ENCODE measurements at places on chromosomes 2 and 18.

- peak; percentile 52 for DNase-seq
These were observed 14.3 kb upstream of the STAM2 start for GRCh38 chr2:152189622-152190495.

DNA sequence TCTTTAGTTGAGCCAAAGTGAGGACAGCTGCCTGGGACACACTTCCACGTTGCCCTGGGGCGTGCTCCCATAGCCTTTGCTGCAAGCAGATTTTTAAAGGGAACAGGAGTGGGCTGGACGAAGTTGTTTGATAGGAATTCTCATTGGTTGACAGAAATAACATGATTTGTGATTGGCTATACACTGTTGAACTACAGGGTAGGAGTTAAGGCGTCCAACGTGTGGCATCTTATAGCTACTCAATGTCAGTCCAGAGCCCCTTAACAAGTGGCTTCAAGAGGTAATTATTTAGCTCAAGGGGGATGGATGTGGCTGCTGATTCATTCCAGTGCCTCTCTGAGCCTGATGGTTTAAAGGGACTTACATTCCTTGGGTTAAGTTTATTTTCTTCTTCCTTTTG is 65.5 kb downstream of the ACAA2 start:
- DNase-seq, result no peak

GRCh38 chr2:120626566-120626965 is 109.1 kb upstream of the GLI2 start:
- no peak for DNase-seq

DNA sequence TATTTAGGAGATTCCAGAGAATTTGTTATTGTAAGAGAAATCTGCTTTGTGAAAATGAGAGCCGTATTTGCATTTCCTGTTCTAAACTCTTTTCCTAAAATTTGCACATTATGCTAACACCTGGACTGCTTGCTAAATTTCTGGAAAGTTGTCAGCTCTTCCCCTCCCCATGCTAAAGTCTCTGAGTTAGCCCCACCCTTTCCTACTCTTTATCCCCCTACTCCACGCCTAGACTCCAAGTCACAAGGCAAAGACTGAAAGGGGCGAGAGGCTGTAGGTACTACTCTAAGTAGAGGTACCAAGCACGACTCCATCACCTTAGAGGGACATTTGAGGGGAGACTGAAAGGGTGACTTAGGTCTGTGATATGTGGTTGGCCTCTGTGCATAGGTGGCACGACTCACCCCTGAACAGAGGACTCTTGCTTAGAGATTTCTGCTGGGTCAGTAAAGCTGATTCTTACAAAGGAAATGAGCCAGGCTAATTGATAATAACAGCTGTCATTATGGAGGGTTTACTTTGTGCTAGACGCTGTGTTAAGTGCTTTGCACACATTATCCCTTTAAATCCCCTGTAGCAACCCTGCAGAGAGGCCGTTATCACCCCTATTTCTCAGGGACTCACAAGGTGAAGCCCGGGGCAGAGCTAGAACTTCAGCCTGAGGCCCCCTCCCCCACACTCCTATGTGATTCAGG is 373.5 kb downstream of the EN1 start:
- DNase-seq, result no peak

GRCh38 chr2:226716126-226716525 is 83.5 kb downstream of the IRS1 start:
- no peak for DNase-seq

GRCh38 chr2:16464641-16465040 is 201.0 kb downstream of the CYRIA start:
- DNase-seq, result no peak

GRCh38 chr18:48896875-48897511 is 53.8 kb downstream of the SMAD7 start:
- DNase-seq, result peak; percentile 28

GRCh38 chr2:204177977-204178522 is 241.5 kb downstream of the ICOS start:
- peak; percentile 11 for DNase-seq

DNA sequence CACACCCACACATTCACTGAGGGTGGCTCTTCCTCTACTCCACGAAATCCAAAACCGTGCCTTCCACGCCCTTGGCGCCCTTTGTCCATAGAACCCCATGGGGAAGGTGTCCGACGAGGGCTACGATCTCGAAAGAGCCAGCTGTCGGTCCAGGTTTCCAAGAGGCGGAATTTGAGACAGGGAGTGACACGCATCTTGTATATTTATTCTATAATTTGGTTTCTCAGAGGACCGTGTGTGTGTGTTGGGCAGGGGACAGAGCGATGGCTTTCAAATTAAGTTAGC is 726 bp downstream of the C2orf69 start:
- DNase-seq, result no peak

GRCh38 chr2:64842030-64842429 is 147.2 kb upstream of the SLC1A4 start:
- no peak for DNase-seq

- DNase-seq, result no peak
These were observed 200.6 kb upstream of the RBMS1 start for GRCh38 chr2:160694221-160694620.

- peak; percentile 73 for DNase-seq
These were observed 635 bp upstream of the ADRA2B start for GRCh38 chr2:96116879-96117533.

DNA sequence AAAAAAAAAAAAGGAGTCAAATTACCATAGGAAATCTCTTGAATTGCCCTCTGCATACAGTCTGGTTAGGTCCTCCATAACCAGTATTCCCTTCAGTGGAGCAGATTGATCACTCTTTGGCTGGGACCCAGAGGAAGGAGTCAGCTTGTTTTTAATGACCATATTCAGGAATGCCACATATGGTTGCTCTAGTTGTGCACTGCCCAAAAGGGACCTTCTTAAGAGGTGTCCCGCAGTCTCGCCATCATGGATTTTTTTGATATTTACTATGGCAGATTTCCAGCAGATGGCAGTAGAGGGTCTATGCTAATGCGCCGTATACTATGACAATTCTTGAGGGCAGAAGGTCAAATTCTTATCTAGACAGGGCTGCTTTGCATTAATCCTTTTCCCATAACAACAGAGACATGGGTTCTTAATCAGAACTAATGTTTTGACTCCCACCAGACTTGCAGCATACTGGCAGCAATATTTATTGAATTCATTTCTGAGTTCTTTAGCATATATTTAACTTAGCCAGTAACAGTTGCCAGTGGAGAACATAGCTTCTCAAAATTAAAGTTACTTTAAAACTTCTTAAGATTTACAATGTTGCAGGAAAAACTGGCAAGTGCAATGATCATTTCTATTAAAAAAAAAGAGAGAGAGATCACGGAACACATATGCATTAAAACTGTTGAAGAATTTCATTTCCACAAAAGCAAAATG is 31.8 kb upstream of the INPP4A start:
- DNase-seq, result peak; percentile 78

GRCh38 chr2:129864719-129865118 is 114.7 kb upstream of the RAB6C start:
- DNase-seq, result no peak

DNA sequence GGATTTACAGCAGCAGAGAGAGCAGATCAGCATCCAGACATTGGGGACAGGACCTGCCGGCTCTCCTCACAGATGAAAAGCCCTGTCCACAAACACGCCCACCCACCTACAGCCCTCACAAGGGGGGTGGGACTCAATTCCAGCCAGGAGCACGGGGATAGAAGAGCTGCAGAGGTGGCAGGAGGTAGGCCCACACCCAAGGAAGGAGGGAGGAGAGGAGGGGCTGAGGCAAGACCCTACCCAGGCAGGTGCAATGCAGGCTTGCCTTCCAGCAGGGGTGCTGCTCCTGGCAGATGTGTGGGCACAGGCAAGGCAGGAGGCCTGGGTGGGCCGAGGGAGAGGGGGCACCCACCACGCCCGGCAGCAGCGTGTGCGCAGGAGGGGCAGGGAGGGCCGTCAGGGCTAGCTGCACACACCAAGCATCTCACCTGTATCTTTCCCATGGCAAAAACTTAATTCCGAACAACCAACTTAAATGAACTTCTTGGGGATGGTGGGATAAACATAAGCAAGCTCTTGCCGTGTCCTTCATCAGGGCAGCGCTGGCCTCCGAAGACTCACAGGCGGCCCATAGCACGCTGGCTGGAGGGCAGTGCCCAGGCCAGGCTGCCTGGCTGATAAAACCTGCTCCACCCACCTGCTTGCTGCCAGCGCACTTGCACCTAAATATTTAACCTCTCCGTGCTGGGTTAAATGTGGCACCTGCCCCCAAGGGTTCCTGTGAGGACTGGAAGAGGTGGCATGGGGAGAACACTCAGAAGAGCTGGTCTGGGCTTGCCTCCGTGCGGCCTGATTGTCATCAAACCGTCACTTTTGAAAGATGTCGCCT is 219.5 kb downstream of the HDAC4 start:
- no peak for DNase-seq

DNA sequence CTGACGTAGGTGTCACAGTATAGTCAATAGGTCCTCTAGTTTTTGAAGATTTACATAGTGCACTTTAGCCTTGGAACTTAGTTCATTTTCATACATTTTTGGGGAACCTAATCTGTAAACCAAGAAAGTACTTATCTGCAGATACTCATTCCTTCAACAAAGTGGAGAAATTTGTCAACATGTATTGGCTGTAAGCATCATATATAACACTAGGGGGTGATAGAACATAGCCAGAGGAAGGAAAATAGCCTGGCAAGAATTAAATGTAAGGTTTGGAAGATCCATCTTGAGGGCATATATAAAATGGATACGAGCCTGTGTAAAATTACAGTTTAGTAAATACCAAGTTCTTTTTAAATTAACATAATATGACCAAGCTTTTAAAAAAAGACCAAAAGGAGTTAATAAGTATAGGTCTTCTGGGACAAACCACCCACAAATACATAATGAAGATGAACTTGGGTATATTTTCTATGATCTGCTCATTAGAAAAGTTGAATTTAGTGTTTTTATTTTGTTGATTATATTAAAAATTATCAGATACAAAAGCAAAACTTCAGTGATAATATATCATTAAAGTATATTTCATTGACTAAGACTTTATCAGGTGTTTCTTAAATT is 18.2 kb downstream of the RPL37A start:
- DNase-seq, result peak; percentile 40

Data from erythroblast (primary cell).